Lower lobe of right lung (tissue), 2 donors: ENCODE measurements at places on chromosomes 12 and 14. TPM values are rescaled to one million over a fixed set of nuclear protein-coding genes. Genes with fewer than 3 reads are reported as not detected.

DNA sequence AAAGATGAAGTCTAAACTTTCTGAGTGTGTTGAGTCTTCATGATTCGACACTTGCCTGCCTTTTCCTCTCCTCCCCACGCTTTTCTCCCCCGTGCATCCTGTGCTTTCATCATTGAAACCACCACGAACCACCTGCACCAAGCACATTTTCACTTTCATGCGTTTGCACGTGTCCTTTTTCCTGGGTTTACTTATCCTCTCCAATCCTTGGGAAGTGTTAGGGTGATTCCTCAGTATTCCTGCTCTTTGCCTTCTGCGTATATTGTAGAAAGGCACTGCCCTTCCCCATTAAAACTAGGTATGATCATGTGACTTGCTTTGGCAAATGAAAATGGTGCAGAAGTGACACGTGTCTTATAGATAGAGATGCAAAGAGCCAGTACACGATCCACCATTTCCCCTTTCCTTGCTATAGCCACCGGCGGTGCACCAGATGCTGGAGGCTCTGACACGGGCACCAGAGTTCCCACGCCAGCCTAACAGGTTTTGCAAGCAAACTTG lies 106.6 kb downstream of the BRMS1L start:
- H3K27me3 ChIP-seq: no peaks in the 10 kb centered on the region
- H3K27ac ChIP-seq: no peak overlapping the region
- no peaks in the 10 kb centered on the region for H3K4me1 ChIP-seq

DNA sequence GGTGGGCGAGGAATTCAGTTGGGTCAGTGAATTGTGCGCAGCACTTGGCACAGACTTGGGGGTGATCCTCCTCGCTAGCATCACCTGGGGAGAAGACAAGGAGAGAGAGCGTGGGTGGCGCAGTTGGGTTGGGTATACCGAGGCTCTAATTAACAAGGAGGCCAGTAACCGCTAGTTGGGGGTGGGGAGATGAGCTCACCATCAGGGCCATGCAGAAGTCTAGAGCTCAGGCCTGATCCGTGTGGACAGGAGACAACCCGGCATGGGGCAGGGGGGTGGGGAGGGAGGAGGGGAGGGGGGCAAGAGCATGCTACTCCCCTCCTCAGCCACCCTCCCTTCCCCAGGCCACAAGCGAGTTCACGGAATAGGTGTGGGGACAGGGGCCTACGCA lies 580 bp downstream of the SALL2 start:
- peak overlapping the region; percentile 41 for H3K27ac ChIP-seq
- peak overlapping the region; percentile 66 for H3K4me3 ChIP-seq
- H3K36me3 ChIP-seq: no peaks in the 10 kb centered on the region
- peaks cover 22% of the 10 kb centered on the region for H3K4me1 ChIP-seq
- DNase-seq: no peak
- H3K27me3 ChIP-seq: no peaks in the 10 kb centered on the region

GRCh38 chr14:65277027-65277426 lies 135.5 kb upstream of the FUT8 start:
- H3K4me1 ChIP-seq: peaks cover 4% of the 10 kb centered on the region
- H3K36me3 ChIP-seq: no peaks in the 10 kb centered on the region
- H3K4me3 ChIP-seq: no peak overlapping the region
- no peaks in the 10 kb centered on the region for H3K27me3 ChIP-seq

DNA sequence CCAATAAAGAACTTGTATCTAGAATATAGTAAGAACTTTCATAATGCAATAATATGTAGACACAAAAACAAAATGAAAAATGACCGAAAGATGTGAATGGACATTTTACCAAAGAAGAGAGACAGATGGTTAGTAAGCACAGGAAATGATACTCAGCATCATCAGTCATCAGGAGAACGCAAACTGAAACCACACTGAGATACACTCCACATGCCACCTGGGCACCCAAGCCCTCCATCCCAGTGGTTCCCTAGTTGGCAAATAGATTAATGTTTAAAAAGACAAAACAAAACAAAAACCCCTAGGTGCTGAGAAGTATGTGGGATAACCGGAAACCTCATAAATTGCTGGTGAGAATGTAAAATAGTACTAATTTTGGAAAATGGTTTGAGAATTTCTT lies 26.8 kb upstream of the VPS33A start:
- H3K4me1 ChIP-seq: no peaks in the 10 kb centered on the region
- no peak for DNase-seq

- no peaks in the 10 kb centered on the region for H3K36me3 ChIP-seq
- no peaks in the 10 kb centered on the region for H3K27me3 ChIP-seq
- no peak overlapping the region for H3K4me3 ChIP-seq
- H3K27ac ChIP-seq: no peak overlapping the region
- no peaks in the 10 kb centered on the region for H3K4me1 ChIP-seq
- no peak for DNase-seq
These were observed 159.8 kb downstream of the KITLG start for GRCh38 chr12:88420457-88420856.

The ZBTB42 gene
- total RNA-seq: 13.1 TPM

- H3K36me3 ChIP-seq: no peaks in the 10 kb centered on the region
- peaks cover 18% of the 10 kb centered on the region for H3K27me3 ChIP-seq
- H3K4me1 ChIP-seq: no peaks in the 10 kb centered on the region
- peak; percentile 51 for DNase-seq
- no peak overlapping the region for H3K4me3 ChIP-seq
These were observed 201.7 kb downstream of the EXOC5 start for GRCh38 chr14:57066887-57067513.

DNA sequence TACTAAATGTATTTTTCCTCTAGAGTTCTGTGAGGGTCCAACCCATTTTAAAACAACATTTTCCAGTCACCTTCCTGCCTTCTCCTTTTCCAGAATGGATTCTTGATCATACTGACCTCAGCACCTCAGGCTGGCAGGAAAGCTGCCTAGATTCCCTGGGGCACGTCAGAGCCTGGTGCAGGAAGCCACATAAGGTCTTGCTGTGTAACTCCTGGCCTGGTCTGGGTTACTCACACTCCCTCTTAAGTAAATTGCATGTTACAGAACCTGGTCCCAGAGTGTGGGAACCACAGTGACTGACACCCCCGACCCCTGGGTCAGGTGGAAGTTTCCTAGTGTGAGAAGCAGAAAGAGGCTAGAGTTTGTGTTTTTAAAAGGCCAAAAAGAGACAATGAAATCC lies 209.8 kb downstream of the SPTSSA start:
- DNase-seq: no peak
- H3K4me3 ChIP-seq: no peak overlapping the region
- no peaks in the 10 kb centered on the region for H3K36me3 ChIP-seq

GRCh38 chr12:108238474-108238873 lies 100.6 kb downstream of the CMKLR1 start:
- H3K4me3 ChIP-seq: no peak overlapping the region
- no peaks in the 10 kb centered on the region for H3K27me3 ChIP-seq
- H3K27ac ChIP-seq: no peak overlapping the region
- H3K4me1 ChIP-seq: no peaks in the 10 kb centered on the region
- no peak for DNase-seq
- no peaks in the 10 kb centered on the region for H3K36me3 ChIP-seq

- no peaks in the 10 kb centered on the region for H3K36me3 ChIP-seq
- H3K4me1 ChIP-seq: peaks cover 29% of the 10 kb centered on the region
- DNase-seq: no peak
- H3K27me3 ChIP-seq: no peaks in the 10 kb centered on the region
- peak overlapping the region; percentile 78 for H3K27ac ChIP-seq
These were observed 76.6 kb upstream of the TMPO start for GRCh38 chr12:98438656-98439230.

The TUBA1A gene
- total RNA-seq: 120 TPM

The DPPA3 gene
- total RNA-seq: not detected

The INHBC gene
- not detected for total RNA-seq

DNA sequence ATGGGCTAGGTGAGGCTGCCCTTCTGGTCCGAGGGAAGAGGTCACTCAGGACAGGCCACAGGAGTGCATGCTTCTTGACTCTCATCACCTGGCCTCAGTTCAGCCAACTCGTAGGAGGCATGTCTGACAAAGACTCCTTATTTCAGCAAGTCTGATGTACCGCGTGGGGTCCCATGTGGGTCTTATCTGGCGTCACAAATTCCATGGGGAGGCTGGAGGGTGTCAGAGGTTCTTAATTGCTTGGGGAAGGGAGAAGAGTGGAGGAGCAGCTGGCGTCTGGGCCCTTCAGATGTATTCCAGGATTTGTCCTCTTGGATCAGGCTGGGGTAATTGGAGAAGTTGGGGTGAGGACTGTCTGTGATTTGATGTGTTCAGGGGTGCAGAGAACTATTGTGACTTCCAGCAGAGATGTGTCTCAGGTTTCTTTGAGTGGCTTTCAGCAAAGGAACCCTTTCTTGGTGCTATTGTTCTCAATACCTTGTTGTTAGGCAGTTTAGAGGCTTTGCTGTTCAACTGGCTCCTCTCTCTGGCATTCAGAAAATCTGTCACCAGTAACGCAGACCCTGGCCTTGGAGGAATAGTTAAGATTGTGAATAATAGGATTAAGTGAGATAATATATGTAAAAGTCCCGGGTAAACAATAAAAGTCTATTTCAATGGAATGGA lies 60.1 kb downstream of the SUSD6 start:
- peaks cover 85% of the 10 kb centered on the region for H3K4me1 ChIP-seq
- H3K36me3 ChIP-seq: no peaks in the 10 kb centered on the region
- no peaks in the 10 kb centered on the region for H3K27me3 ChIP-seq
- peak overlapping the region; percentile 4 for H3K27ac ChIP-seq
- no peak for DNase-seq

- DNase-seq: peak; percentile 93
- peak overlapping the region; percentile 87 for H3K27ac ChIP-seq
- H3K4me3 ChIP-seq: peak overlapping the region; percentile 80
- H3K36me3 ChIP-seq: peaks cover 40% of the 10 kb centered on the region
- H3K4me1 ChIP-seq: peaks cover 29% of the 10 kb centered on the region
These were observed 235 bp downstream of the RAB2B start for GRCh38 chr14:21476523-21476924.

- peak overlapping the region; percentile 63 for H3K27ac ChIP-seq
- no peak for DNase-seq
- no peaks in the 10 kb centered on the region for H3K27me3 ChIP-seq
- peak overlapping the region; percentile 53 for H3K4me3 ChIP-seq
These were observed 23.7 kb upstream of the SLC2A3 start for GRCh38 chr12:7959701-7960121.

The PNMA1 gene
- total RNA-seq: 24.4 TPM

GRCh38 chr12:11684393-11684792 lies 34.9 kb downstream of the ETV6 start:
- H3K27ac ChIP-seq: no peak overlapping the region
- no peak for DNase-seq
- H3K36me3 ChIP-seq: no peaks in the 10 kb centered on the region
- no peaks in the 10 kb centered on the region for H3K27me3 ChIP-seq
- H3K4me3 ChIP-seq: no peak overlapping the region

The C12orf76 gene
- total RNA-seq: 19.7 TPM

The GLI1 gene
- total RNA-seq: 0.21 TPM
